ENCODE measurements at places on chromosomes 12 and 14. TPM values are rescaled to one million over a fixed set of nuclear protein-coding genes. Genes with fewer than 3 reads are reported as not detected.

DNA sequence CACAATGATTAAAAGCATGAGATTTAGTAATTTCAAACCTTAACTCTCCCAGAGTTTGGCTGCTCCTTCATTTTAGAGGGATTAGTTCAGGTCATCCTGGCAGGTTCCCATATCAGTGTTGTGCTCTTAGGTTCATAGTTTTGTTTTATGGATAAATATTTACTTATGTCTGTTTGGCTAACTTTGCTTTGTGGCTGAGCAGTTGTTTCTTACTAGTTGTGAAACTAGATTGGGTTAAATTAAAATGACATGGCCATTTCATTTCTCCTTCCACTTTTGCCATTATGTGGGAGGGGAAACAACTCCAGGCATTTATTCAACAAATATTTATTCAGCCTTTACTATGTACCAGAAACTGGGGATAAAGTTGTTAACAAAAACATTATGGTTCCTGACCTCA, 158.8 kb downstream of the TMTC3 start:
- no peak for DNase-seq

- DNase-seq = no peak
Measured at GRCh38 chr12:1836241-1836803, 16.0 kb downstream of the LRTM2 start.

DNA sequence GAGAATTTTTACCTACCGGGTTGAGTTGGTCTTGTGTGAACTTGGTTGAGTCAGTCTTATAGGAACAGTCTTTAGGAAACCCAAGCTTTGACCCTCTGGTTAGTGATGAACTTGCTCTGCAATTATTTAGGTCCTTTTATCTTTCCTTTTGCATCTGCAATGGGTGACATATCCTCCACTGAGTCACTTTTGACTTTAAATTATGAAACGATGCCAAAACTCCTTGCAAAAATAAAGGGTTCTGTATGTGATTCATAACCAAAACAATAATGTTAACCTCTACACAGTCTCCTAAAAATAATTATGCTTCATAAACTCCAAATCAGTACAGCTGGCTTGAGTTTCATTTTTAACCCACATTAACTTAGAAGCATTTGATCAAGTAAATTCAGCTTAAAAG, 979.4 kb downstream of the GALC start:
- no peak for DNase-seq

ARG2 gene
- 4.1 TPM for total RNA-seq

- DNase-seq = no peak
Measured at GRCh38 chr14:93304771-93305170, 28.1 kb downstream of the BTBD7 start.

DNA sequence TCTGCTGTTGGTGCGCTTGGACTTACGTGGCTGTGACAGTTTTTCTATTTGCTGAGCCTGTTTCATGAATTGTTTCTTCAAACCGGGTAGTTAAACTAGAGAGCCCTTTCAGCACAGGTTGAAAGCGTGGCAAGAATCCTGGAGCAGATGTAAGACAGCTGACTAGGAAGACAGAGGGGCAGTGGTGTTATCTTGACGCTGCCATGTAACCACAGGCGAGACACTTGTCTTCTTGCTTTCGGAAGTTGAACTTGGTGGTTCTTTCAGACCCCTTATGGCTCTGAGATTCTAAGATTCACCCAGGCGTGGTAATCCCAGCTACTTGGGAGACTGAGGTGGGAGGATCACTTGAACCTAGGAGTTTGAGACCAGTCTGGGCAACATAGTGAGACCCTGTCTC, 4.3 kb downstream of the EMP1 start:
- no peak for DNase-seq

GDF3 gene
- total RNA-seq = not detected

PZP gene
- total RNA-seq = 0.85 TPM

DNA sequence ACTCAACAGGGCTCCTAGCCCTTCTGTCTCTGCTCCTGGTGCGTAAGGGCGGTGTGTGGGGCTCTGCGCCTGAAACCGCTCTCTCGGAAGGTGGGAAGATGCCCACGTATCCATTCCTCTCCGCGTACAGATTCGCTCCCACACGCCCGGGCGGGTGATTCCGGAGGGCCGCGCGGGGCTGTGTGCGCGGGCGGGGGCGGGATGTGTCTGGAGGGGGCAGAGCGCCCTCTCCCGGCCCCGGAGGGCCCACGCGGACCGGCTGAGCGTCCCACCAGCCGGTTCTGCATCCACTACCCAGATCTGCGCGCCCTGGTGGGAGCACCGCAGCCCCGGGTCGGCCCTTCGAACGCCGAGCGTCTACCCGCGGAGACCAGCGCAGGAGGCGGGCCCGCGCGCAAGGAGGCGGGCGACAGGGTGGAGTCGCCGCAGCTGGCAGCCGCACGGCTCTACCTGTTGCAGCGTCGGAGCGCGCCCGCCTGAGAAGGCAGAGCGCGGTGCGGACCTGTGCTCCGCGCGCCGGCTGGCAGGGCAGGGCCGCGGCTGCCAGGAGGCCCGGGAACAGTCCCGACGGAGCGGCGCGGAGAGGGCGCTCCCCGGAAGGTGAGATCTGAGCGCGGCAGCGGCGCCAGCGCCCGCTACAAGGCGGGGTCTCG, 1.4 kb upstream of the KCNK13 start:
- peak; percentile 24 for DNase-seq

DNA sequence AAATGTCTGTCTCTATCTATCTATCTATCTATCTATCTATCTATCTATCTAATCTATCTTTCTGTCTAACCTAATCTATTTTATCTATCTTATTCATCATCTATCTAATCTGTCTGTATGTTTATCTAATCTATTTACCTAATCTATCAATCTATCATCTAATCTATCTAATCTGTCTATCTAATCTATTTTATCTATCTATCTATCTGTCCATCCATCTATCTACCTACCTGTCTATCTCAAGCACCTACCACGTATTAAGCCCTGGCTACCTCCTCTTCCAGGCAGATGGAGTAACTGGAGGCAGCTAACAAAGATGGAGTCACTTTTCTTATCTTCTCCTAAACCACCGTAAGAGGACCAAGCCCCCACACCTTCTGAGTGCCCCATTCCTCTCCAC, 5.8 kb downstream of the CD4 start:
- no peak for DNase-seq

TAS2R31 gene
- 0.62 TPM for total RNA-seq

GRCh38 chr12:2449586-2449985, 345.2 kb upstream of the FKBP4 start:
- DNase-seq = no peak

DNA sequence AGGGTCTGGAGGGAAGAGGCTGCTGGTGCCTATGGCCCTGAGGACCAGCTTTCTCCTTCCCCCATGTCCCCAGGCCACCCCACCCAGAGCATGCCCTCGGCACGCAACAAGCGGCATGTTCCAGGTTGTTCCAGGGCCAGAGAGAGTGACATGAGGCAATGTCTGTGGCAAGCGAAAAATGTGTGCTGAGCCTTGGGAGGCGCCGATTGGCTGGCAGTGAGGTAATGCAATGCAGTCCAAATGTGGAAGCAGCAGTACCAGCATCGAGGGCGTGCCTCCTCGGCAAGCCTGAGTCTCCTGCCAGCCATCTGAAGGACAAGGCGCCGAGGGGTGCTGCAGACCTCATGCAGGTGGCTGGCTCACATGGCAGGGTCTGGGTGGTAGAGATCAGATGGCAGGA, 423.8 kb downstream of the NRXN3 start:
- no peak for DNase-seq
